IMR-90 (cell line): ENCODE measurements at places on chromosomes 3 and 15. TPM values are rescaled to one million over a fixed set of nuclear protein-coding genes. Genes with fewer than 3 reads are reported as not detected.

DNA sequence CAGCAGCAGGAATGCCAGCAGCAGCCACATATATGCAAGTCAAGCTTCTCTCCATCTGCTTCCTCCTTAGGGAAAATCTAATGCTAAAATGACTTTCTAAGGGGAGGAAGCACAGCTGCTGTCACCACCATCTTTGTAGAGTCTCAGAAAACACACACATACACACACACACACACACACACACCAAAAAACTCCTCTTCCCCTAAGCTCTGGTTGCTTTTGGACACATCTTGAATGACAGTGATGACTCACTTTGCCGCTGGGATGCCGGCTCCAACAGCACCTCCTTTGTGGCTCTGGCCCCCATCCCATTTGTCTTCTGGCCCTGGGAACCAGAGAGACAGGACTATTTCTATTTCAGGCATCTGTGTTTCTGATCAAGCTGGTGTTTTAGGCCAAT is 124.8 kb upstream of the GOLIM4 start:
- no peak for DNase-seq

GOLGA8R gene
- 0.72 and 1.1 TPM in 2 replicates for total RNA-seq

GRCh38 chr3:133821767-133822638 is 16.4 kb downstream of the SRPRB start:
- DNase-seq, result peak; percentile 80

DNA sequence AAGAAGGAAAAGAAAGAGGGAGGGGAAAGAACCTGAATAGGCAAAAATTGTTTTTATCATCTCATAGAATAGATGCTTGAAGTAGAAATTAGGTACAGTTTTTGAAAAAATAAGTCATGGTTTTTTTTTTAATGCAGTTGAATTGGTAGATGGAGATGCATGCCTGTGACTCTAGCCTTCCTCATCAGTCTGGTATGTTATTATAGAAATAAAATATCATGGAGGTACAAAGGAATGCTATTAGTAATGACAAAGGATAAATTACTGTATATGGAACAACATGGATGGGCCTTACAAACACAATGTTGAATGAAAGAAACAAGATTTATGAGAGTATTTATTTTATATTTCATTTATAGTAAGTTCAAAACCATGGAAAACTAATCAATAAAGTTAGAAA is 162.4 kb upstream of the GALNT15 start:
- peak; percentile 88 for DNase-seq

- DNase-seq, result no peak
Observed at GRCh38 chr3:161212171-161212771, 8.8 kb upstream of the NMD3 start.

DNA sequence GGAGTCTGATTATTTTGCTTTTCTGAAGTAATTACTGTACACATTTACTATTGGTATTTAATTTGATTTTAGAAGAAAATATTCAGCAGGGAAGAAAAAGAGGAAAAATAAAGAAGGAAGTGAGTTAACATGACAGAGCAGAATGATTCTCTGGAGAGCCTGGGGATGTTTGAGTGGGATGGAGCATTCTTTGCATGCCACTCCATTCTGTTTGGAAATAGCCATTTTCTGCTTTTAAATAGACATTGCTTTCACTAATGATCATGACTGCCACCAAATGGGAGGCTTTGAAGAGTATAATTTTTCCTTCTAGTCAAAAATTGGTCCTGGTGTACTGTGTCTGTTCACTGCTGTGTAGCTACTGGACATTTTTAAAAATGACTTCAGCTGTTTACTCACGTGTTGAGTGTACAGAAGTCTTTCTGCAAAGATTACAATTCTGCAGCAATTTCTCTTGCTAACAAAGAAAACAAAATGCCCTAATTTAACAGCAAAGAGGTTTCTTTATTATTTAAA is 196.1 kb downstream of the RYR3 start:
- DNase-seq, result peak; percentile 28

DNA sequence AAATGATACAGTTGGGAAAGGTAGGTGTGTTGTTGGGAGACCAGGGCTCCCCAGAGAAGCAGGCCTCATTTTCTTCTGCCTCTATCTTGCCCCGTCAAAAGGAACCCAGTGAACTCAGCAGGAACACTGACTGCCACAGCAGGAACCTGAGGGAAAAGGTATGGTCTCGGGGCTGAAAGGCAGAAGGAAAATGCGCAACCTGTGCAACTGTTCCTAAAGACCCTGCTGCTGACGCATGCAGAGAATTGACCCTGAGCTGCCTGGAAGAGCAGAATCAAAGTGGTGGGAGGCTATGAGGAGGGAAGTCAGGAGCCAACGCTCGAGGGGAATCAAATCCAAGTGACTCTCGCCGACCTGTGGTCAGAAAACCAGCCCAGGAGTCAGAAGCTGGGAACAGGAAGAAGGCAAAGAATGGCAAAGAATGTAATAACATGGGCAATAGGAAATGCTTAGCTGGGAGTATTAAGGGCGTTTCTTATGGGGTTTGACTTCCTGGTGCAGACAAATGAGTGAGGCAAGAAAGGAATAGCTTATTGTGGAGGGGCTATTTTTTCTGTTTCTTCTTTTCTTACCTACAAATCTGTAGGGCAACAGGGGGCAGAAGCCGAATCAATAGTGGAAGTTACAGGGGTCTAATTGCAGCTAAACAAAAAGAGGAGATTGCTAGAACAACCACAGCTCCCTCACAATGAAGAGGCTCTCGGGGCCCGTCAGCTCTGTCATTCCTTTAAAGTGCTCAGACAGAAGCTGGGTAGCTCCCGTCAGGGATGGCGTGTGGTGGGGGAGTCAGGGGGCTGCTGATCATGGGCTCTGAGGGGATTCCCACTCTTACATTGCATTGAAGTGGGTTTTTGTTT is 65.4 kb upstream of the DLG1 start:
- DNase-seq, result no peak

- DNase-seq, result no peak
Observed at GRCh38 chr3:177448987-177449359, 251.7 kb upstream of the TBL1XR1 start.

- DNase-seq, result no peak
Observed at GRCh38 chr15:70006259-70007147, 91.2 kb downstream of the TLE3 start.

DNA sequence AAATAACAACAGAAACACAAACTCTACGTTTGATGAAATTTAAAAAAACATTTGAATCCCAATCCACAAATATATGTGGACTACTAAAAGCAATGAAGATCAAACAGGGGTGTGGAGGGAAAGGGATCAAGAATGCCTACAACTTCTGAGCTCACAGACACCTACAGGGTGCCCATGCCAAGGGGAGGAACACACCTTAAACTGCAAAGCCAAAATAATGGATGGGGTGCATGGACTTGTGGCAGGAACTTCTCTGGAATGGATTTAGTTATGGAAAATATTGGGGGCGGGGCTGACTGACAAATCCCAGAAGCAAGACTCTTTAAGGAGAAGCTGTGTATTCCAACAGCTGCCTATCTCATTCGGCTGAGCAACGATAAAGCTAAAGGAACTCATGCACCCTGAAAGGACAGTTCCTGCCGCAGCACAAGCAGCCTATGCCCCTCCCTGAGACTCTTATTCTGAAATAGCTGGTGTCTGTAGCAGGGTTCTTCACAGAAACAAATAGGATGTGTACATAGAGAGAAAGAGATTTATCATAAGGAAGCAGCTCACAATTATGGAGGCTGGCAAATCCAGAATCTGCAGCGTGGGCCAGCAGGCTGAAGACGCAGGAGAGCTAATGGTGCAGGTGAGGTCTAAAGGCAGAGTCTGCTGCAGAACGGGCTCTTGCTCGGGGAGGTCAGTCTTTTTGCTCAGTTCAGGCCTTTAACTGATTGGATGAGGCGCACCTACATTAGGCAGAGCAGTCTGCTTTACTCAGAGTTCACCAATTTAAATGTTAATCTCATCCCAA is 24.5 kb upstream of the PLA2G4D start:
- DNase-seq, result no peak

DNA sequence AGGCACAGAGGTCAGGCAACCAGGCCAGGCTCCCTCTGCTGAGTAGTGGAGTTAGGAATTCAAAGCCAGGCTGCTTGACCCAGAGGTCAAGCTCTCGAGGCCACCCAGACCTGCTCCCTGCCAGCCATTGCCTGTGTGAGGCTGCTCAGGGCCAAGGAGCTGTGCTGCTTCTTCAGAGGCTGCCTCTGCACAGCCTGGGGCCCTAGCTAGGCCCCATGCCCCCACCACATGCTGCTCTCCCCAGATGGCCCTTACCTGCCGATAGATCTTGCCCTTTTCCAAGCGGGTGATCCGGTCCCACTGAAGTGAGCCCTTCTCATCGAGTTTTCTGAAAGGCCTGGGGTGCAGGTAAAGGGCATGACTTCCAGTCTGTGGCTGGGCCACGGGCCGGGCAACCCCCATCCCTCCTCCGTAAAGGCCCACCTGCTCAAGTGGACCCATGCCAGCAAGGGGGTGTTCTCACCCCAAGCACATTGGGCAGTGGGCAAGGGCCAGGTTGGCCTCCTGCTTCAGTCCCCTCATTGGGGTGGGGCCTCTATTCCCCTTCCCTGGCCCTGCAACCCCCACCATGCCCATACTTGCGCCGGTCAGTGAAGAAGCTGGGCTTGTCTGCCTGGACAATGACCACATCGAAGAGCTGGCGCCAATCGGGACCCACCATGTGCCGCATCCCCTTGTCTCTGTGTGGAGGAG is 6.5 kb downstream of the NT5DC2 start:
- no peak for DNase-seq

GRCh38 chr15:67607329-67607728 is 64.8 kb downstream of the MAP2K5 start:
- no peak for DNase-seq

- DNase-seq, result no peak
Observed at GRCh38 chr3:10194328-10195071, 29.8 kb downstream of the IRAK2 start.

GRCh38 chr15:100060276-100060926 is 281.4 kb downstream of the ADAMTS17 start:
- peak; percentile 37 for DNase-seq

GRCh38 chr3:41751597-41751996 is 210.3 kb downstream of the ULK4 start:
- DNase-seq, result no peak

GRCh38 chr3:148962513-148962912 is 28.8 kb upstream of the GYG1 start:
- DNase-seq, result peak; percentile 88

FRMD4B gene
- total RNA-seq, result 0.28 and 0.36 TPM in 2 replicates

- peak; percentile 93 for DNase-seq
Observed at GRCh38 chr3:9340472-9340902, 22.4 kb upstream of the THUMPD3 start.

DNA sequence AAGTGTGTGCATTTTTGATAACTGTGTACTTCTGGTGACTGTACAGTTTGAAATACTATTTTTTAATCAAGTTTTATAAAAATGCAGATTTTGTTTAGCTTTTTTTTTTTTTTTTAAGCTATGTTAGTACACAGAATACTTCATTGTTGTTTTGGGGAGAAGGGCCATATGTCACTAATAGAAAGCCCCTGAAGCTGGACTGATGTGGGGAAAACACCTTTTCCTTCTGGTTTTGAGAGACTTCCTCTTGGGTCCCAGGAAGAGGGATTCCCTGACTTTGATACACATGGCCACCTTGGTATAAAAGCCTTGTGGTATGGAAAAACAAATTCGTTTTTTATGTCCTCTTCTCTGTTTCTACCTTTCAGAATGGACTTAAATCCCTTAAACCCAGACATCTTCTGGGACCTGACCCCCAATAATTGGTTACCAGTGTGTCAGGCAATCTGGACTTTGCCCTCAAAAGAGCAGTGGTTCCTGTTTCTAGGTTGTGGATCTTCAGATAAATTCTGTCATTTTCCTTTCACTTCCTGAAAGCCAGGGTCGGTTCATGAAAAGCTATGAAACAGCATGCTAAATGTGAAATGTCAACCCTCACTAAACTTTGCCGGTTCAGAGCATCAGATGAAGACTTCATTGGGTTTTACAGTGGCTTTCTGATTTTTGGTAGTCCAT is 31.1 kb upstream of the BLOC1S6 start:
- DNase-seq, result no peak

GRCh38 chr3:68953816-68954444 is 21.6 kb upstream of the TAFA4 start:
- no peak for DNase-seq

- no peak for DNase-seq
Observed at GRCh38 chr15:78208887-78209645, 25.3 kb downstream of the ACSBG1 start.

GRCh38 chr15:78103406-78104118 is 11.2 kb downstream of the SH2D7 start:
- DNase-seq, result no peak

DNA sequence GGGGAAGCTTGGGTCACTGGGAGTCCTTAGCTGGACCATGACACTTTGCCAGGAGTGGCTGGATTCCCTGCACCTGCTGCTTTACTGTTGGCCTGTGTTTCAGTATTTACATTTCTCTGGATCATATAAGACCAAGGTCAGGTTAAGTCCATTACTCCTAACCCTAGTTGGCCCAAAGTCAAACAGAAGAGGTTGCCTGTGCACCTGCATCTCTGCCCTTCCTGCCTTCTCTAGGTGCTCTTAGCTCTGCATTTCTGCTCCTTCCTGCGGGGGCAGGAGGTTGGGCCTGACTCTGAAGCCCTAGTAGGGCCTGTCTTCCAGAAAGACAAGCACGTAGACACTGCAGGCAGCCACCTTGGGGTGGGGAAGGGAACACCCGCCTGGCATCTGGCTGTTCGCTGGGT is 124.3 kb downstream of the RPLP1 start:
- no peak for DNase-seq

- peak; percentile 58 for DNase-seq
Observed at GRCh38 chr3:119681279-119681678, 4.1 kb upstream of the COX17 start.

- DNase-seq, result peak; percentile 41
Observed at GRCh38 chr3:66227915-66228314, 7.1 kb downstream of the SLC25A26 start.

DNA sequence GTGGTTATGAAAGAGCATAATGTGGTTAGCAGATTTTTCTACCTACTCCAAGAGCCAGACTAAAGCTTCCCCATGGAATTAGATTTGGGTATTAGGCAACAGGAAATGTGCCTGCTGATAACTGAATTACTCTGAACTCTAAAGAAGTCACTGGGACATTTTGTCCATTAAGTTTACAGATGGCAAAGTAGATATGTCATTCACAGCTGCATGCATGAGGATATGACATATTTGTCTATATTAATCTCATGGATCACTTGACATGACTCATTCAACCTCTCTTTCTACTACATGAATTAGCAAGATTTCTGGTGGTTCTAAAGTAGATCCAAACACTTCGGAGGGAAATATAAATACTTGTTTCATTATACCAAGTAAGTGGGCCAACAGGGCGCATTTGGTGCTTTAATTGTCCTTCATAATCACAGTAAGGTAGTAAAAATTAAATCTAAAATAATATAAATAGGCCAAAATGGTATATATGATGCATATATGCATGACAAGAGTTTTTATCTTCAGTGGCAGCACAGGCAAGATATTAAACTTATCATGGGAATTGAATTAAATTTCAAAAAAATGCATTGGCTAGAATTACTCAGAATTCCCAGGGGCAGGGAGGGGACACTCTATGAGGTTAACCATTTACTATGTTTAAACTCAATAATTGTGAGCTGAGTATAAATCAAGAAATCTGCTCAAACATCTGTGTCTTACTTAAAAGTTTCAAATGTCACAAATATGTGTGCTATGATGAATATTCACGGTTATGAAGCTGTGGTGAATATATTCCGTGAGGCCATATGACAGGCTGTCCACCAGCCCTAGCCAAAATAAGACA is 365.3 kb upstream of the KCNMB2 start:
- DNase-seq, result peak; percentile 86
